ENCODE measurements at places on chromosomes 2 and 18.
A peak's percentile ranks its signal among the peaks of the same experiment; 100 is the strongest.

DNA sequence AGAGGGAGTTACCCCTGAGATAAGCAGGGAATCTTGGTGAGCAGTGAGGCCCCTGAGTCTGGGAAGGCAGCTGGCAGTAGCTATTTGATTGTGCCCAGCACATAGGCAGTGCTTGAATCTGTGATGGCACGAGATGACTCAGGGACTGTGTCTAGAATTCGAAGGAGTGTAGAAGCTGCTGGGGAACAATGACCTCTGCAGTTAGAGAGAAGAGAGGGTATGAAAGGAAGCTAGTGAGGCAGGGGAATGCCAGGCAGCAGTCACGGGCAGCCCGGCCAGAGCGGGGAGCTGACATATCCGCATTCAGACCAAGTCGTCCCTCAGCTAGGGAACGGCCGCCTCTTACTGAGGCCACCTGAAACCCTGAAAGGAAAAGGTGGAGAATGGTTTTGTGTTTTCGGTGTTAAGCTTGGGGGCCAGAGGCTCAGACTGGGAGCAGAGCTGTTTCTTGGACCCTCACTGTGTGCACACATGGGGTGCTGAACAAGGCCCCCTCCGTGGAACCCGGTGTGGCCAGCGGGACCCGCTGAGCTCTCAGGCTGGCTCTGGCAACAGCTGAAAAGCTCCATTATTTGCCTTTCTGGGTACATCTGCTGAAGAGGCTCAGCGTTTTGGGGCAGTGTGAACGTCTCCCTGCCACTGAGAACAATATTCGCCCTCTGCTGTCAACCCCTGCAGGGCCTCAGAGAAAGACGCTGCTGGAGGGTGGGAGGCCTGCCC is 32.9 kb downstream of the ARHGEF4 start:
- no peak for DNase-seq

GRCh38 chr18:24910221-24910620 is 441.7 kb downstream of the ZNF521 start:
- DNase-seq = peak; percentile 33

DNA sequence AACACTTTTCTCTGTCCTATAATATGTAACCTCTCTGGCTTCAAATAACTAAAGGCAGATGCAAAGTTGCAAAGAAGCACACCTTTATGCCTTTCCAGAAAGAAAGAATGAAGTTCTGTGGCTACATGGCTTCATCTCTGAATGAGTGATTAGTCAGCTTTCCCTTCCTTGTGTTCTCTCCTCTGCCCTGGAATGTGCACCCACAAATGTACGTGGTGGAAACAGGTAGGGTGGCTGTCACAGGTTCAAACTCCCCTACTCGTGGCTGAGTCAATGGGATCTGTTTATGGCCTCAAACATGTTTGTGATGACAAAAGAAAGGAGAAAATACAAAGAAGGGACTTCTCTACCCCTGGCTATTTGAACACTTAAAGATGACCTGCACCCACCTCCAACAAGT is 55.5 kb upstream of the ACVR2A start:
- DNase-seq = no peak

- DNase-seq = no peak
Measured at GRCh38 chr2:158603205-158603604, 146.5 kb downstream of the PKP4 start.

DNA sequence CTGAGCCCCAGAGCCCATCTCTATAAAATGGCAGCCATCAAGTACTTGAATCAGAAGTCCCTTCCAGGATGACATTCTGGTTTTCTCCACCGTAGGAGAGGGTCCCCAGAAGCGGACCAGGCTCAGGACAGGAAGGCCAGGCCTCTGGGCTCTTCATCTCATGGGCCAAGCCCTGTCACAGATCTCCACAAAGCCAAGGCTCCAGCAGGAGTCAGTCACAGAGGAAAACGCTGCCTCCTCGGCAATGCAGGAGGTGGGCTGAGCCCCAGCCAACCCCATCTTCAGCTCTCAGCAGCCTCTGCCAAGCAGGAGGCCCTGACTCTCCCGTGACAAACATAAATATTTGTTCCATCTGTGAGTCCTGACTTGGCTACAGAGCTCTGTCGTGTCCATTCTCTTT is 39.4 kb upstream of the GPAT2 start:
- no peak for DNase-seq

DNA sequence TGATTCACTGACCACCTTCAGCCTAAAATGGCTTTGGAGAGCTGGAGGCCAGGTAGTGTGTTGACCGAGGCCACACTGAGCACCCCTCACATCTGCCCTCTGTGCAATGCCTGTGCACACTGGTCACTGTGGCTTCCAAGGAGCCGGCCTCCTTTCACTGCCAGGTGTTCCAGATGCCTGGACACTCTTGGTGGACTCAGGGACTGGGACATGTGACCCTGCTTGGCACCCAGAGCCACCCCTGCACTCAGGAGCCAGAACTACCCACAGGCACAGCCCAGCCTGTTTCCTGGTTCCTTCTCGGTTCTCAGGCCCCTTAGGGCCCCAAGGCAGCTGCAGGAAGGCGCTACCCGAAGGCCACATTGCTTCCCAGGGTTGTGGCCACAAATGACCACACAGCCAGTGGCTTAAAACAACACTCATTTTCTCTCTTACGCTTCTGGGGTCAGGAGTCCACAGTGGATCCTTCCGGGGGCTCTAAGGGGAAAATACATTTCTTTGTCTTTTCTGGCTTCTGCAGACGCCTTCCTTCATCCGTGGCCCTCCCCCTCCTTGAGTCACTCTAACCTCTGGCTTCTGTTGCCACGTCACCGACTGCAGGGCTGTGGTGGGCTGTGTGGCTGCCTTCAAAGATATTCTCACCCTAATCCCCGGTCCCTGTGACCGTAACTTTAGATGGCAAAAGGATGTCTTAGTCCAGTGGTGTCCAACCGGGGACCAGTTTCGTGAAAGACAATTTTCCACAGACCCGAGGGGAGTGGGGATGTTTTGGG is 78.6 kb downstream of the ASB1 start:
- DNase-seq = no peak

- no peak for DNase-seq
Measured at GRCh38 chr18:56541340-56541739, 97.1 kb downstream of the TXNL1 start.

GRCh38 chr2:182592691-182593393 is 123.2 kb upstream of the DNAJC10 start:
- DNase-seq = no peak

GRCh38 chr2:40049781-40050180 is 270.7 kb upstream of the THUMPD2 start:
- DNase-seq = no peak

DNA sequence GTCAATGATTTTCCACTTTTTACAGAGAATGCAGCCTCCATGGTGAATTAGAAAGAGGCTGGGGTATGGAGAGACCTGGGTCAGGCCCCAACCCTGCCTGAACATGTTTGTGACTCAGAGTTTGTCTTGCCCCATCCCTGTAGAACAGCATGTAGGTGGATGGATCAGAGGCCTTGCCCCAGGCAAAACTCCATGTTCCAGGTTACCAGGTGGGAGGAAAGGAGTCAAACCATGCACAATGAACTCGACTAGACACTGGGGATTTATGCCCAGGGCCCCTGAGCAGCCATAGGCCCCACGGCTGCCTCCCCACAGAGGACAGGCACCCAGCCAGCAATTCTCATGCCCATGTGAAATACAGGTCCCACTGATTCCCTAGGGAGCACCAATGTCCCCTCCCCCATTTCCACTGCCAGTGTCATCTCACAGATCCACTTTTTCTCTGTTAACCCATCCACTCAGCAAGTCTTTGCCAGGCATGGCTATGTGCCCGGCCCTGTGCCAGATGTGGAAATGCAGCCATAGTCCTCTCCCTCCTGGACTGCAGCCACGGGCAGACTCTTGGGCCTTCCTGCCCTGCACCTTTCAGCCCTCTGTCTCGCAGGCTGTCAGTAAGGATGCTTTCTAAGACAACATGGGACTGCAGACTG is 737.8 kb upstream of the HS6ST1 start:
- DNase-seq = no peak
